ENCODE measurements at places on chromosomes 13 and 19. TPM values are rescaled to one million over a fixed set of nuclear protein-coding genes. Genes with fewer than 3 reads are reported as not detected.

Gene ZNF829
- total RNA-seq: 5.4 TPM

Gene CATSPERD
- not detected for total RNA-seq

- DNase-seq: no peak
Measured at GRCh38 chr19:6417713-6418561, 6.7 kb downstream of the KHSRP start.

Gene ZNF563
- total RNA-seq: 2.5 TPM

Gene DAND5
- total RNA-seq: 0.29 TPM

Gene APOC1
- not detected for total RNA-seq

- no peak for DNase-seq
Measured at GRCh38 chr13:46171739-46172138, 10.2 kb downstream of the LCP1 start.

Gene CEACAM8
- total RNA-seq: 0.17 TPM

DNA sequence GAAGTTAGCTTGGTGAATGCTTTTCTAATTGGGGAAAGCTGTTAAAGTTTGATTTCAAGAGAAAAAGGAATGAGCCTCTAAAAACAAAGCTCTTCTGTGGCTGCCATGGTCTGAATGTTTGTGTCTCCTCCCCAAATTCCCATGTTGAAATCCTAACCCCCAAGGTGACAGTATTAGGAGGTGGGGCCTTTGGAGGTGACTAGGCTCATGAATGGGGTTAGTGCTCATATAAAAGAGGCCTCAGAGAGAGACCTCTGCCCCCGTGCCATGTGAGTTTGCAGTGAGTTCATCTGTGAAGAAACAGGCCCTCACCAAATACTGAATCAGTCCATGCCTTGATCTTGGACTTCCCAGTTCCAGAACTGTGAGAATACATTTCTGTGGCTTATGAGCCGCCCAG, 56.5 kb downstream of the ARHGEF7 start:
- DNase-seq: no peak

Gene BORCS8
- 13.6 TPM for total RNA-seq

DNA sequence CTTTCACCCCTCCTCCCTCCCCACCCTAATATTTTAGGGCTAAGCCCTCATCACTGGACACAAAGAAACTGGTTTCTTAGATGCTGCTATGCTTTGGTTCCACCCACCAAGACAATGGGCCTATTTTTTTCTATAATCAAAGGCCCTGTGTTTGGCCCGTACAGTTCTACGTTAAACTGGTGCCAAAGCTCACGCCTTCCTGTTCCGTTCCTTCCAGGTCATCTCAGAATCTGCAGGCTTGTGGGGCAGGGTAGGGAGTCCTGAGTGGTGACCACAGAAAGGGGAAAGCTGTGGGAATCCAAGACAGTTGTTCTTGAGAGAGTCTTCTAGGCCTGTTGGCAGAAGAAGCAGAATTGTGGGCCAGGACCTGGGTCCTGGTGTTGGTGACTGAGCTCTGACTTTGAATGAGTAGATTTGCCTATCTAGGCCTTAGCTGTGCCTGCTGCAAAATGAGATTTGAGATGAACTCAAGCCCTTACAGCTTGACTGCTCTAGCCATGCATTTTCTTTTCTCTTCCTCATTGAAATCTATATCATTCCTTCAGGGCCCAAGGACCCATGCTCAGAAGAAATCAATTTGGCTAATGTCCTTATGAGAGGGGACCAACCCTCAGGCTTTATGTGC, 19.1 kb upstream of the CXCL17 start:
- DNase-seq: no peak

DNA sequence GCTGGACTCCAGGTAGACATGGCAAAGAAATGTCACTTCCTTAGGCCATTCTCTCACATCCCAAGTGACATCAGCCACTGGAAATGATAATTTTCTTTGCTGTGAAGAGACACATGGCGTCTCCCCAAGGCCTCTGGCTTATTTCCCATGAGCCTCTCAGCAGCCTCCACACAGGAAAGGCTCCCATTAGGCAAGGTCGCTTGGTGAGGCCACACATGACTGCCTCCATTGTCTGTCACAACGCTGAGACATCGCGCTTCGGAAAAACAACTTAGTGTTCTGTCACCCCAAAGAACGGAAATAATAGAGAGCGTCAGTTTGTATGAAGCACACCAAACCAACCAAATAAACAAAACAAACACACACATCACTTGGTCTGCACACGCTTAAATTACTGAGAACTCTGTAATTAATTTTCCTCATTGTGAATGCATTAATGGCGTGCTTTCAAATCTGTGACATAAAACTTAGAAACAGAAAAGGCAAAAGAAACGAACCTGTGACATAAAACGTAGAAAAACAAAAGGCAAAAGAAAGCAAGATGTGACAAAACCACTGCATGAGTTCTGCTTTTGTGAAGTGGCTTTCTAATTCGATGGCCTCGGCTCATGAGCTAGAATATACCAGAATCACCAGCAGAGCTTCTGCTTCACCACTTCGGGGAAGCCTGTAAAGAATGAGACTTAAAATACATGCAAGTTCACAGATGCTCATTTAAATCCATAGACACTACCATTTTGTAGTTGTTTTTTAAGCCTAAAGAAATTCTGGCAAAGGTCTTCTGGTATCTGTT, 404.2 kb upstream of the SGCG start:
- DNase-seq: no peak

GRCh38 chr13:27966641-27967202, 2.4 kb downstream of the CDX2 start:
- no peak for DNase-seq

DNA sequence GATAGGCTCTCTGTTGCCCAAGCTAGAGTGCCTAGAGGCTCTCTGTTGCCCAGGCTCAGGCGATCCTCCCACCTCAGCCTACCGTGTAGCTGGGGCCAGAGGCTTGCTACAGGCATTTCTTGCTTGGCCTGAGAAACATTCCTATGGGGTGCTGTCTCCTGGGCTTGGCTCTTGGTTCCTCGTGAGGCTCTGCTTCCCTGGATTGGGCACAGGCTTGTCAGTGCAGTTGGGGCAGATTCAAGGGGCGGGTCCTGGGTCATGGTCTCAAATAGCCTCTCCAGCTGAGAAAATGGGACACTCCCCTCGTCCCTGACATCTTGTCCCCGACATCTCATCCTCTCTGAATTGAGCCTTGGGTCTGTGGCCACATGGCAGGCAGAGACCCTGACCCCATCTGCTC, 4.9 kb downstream of the TSSK6 start:
- DNase-seq: no peak

DNA sequence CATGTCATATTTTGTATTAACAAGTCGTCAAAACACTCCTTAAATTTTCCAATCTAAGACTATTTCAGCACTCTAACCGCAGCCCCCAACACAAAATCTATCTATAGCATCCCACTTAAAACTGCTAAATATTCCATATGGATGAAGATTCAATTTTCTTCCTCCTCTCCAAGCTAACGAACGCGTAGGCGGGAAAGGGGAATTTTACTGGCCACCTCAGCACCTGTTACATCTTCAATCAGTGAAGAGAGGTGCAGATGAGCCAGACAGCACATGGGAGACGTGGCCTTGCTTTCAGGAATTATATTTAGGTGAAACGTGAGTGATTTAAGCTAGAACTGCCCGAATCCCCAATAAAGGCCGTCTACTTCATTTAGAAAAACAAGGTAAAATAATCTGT, 1.1 kb downstream of the RBM26 start:
- no peak for DNase-seq

GRCh38 chr13:26677156-26677555, 83.4 kb downstream of the GPR12 start:
- no peak for DNase-seq

Gene SULT2A1
- not detected for total RNA-seq

- DNase-seq: no peak
Measured at GRCh38 chr13:30142486-30143211, 164.7 kb downstream of the KATNAL1 start.

Gene CXCL17
- total RNA-seq: not detected

DNA sequence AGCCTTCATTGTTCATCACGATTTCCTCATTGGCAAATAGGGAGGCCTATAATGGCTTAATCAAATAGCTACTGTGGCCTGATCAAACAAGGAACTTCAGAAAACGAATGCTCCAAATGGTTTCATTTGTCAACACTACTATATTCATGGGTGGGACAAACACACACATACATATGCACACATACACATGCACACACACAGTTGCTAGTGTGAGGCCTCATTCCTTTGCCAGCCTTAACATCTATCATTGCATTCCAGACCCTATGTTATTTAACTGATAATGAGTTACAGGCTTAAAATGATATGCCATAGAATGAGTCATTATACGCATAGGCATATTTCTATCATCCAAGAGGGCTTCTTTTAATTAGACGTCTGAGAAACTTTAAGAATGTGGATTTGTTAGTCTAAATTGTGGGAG, 140.2 kb downstream of the KLF5 start:
- no peak for DNase-seq

DNA sequence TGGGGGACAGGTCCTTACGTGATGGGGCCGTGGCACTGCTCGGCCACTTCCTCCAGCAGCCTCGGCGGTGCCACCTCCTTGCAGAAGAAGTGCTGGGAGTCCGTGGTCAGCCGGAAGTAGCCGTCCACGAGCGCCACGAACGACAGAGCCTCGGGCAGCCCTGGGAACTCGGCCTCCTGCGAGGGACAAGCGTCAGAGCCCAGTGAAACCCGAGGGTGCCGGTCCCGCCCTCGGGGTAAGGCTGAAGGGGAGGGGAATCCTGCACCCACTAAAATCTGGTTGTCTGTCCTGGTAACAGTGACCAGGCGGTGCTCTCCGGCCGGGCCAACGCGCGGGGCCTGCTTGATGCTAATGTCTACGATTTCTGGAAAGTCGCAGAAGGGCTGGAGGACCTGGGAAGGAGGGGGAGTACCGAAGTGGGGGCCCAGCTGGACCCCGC, 6.4 kb downstream of the JAK3 start:
- DNase-seq: no peak

GRCh38 chr13:101727118-101727517, 274.6 kb downstream of the ITGBL1 start:
- no peak for DNase-seq

DNA sequence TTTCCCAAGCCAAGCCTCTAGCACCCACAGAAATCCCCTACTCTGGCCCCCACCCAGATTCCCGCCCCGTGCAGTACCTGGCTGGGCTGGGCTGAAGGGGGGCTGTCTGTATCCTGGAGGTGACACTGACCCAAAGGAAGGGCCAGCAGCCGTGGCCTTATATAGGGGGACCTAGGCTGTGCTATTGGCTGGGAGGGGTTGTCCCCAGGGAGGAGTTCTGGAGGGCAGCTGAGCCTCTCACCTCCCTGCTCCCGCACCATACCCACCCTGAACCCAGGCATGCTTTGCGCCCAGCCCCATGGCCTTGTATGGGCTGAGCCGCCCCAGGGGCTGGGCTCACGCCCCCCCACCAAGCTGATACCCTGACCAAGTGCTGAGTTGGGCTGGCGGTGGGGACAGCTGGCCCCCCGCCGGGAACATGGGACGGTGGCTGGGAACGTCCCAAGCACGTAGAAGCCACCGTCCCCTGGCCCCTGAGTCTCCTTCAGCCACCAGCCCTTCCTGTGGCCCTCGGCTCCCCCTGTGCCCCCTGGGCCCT, at the start of gene CKM:
CKM (minus strand) TSS at position 132 of the 538 bp plus-strand sequence. CDS start 3,162 bp downstream, outside the sequence.
- DNase-seq: no peak

GRCh38 chr13:32585550-32586079, 637 bp upstream of the PDS5B start:
- no peak for DNase-seq

DNA sequence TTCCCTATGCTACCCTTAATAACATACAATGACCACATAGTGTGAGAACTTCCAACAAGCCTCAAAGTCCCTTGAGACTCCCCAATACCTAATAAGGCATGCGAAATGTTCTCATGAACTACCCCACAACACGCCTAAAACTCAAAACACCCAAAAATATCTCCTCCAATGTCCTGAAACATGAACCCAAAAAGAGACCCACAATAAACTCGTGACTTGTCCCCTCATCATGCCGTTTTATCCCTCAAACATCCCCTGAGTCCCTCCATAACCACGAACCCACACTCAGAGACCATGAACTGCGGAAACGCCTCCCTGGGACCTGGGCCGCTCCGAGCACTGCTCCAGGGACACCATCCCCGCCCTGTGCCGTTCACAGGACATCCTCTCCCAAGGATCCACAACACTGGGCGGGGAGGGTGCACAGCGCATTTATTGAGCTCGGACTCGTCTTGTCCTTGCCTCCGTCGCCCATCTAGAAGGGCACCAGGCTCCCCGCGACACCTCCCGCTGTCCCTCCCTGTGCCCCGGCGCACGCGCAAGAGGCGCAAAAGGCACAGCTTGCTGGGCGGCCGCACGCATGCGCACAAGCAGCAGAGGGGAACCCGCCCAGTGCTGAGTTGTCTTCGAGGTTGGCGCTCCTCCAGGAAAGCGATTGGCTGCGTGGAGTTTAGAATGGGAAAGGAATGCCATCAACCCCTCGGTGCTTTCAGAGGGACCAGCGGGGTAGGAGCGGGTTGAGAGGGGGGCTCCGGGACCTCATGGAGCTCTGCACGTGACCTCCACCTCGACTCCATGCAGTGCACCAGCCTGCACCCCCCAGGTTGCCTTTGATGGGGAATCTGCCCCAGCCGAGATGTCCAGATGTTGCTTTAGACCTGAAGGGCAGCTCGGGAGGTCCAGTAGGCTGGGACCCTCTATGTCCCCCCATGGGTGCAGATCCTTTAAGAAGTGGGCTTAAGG, 8.8 kb downstream of the FXYD3 start:
- peak; percentile 95 for DNase-seq

- no peak for DNase-seq
Measured at GRCh38 chr13:54433493-54434206, 1405.0 kb downstream of the OLFM4 start.

DNA sequence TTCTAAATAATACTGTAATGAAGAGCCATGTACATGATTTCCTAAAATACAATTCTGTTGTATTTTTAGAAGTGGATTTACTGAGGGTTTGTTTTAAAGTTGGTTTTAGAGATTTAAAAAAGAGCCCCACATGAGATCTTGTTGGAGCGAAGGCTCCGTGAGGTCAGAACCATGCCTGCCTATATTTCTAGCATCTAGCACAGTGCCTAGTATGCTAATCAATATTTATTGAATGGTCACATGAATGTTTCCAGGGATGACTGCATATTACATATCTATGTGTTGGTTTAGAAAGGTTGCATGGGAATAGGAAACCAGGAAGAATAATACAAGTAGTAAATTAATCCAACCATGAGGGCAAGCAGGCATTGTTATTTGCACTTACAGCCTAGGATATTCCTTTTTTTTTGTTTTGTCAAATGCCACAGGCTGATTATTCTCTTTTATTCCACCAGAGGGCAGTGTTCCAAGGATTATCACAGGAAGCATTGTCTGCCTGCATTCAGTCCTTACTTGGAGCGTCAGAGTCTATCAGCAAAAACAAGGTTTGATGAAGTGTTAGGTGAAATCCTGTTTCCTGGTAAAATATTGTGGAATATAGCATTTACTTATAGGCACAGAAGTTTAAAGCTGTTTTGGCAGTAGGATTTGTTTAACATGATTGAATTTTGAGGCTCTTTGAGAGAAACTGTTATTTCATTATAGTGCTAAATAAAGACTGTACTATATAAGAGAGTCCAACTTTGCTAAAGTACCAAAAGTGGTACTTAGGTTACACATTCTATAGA, 46.8 kb downstream of the COG3 start:
- no peak for DNase-seq

GRCh38 chr13:102441085-102441484, 39.2 kb upstream of the FGF14 start:
- no peak for DNase-seq

Gene RGS9BP
- 5.5 TPM for total RNA-seq

Data from esophagus muscularis mucosa (tissue), 4 donors.